ENCODE measurements at places on chromosomes 7 and 10.

- no peak for DNase-seq
These were observed 2.3 kb downstream of the FBXO24 start for GRCh38 chr7:100588438-100588837.

DNA sequence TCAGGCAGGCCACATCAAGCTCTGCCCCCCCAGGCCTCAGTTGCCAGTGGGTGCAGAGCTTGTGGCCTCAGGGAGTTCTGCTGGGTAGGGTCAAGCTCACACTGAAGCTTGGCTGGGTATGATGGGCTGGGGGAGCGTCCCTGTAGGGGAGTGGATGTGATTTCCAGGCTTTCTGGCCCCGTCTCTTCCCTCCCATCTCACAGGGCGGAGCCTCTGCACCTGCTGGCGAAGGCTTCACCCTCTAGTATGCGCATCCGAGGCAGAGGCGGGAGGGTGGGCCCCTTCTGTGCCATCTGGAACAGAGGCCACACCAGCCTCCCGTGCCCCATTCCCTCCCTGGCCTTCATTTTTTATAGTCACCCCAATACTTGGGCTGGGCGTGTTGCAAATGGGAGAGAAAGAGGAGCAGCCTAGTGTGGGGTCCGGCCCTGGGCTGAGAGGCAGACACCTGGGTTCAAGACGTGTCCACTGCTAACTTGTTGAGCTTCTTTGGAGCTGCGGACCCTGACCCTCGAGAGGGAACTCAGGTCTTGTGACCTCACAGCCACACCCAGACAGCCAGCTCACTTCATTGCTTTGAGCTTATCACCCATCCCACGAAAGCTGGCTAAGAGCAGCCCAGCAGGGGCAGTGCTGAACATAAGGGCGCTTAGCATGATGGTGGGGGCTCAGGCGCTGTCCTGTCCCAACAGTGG lies 2.3 kb downstream of the AQP1 start:
- DNase-seq, result no peak

GRCh38 chr10:37872955-37873354 lies 15.5 kb upstream of the ZNF248 start:
- DNase-seq, result no peak

- DNase-seq, result no peak
These were observed 50.3 kb downstream of the SRRM3 start for GRCh38 chr7:76252021-76252420.

GRCh38 chr7:587767-588166 lies 68.1 kb upstream of the PDGFA start:
- DNase-seq, result no peak

GRCh38 chr7:8567626-8568025 lies 134.2 kb downstream of the NXPH1 start:
- DNase-seq, result no peak

DNA sequence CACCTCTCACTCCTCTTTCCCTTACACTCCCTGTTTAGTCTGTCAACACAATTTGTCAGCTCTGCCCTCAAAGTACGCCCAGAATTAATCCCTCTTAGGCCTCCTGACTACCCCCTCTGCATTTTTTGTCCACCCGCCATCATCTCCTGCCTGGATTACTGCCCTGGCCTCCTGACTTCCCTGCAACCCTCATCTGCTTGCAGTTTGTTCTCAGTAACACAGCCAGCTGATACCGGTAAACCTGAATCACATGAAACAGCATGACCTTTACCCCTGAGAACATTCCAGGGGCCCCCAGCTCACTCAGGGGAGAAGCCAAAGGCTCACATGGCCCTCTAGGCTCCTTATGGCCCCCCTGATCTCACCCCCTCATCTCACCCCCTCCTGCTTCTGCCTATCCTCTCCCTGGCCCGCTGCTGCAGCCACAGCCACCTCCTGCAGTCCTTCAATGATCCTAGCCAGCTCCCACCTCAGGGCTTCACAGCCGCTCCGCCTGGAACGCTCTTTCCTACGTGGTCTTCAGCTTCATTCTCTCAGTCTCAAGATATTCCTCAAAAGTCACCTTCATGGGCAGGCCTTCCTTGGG lies 8.9 kb downstream of the C10orf53 start:
- DNase-seq, result no peak
